Endothelial cell of coronary artery (primary cell): ENCODE measurements at places on chromosomes 7 and 10. TPM values are rescaled to one million over a fixed set of nuclear protein-coding genes. Genes with fewer than 3 reads are reported as not detected.

The KLF14 gene
- total RNA-seq: not detected in 2 replicates

The ASB15 gene
- total RNA-seq: not detected in 2 replicates

The C10orf105 gene
- total RNA-seq: not detected in 2 replicates

The MUC12 gene
- total RNA-seq: not detected in 2 replicates

The ADAM8 gene
- total RNA-seq: 0.18 and 0.75 TPM in 2 replicates

The NPTX2 gene
- 1.3 and 2.3 TPM in 2 replicates for total RNA-seq

The MYPN gene
- total RNA-seq: under 0.01 and 0.09 TPM in 2 replicates

The FAM25G gene
- total RNA-seq: not detected in 2 replicates

The PNLIPRP3 gene
- not detected in 2 replicates for total RNA-seq

The TMEM130 gene
- total RNA-seq: not detected in 2 replicates
